ENCODE measurements at places on chromosomes 16 and 17. TPM values are rescaled to one million over a fixed set of nuclear protein-coding genes. Genes with fewer than 3 reads are reported as not detected.

Gene EVI2A
- 6.9 TPM for total RNA-seq

Gene SHISA6
- total RNA-seq = 3.3 TPM

Gene KRT15
- 4.7 TPM for total RNA-seq

Gene CSH1
- 0.42 TPM for total RNA-seq

DNA sequence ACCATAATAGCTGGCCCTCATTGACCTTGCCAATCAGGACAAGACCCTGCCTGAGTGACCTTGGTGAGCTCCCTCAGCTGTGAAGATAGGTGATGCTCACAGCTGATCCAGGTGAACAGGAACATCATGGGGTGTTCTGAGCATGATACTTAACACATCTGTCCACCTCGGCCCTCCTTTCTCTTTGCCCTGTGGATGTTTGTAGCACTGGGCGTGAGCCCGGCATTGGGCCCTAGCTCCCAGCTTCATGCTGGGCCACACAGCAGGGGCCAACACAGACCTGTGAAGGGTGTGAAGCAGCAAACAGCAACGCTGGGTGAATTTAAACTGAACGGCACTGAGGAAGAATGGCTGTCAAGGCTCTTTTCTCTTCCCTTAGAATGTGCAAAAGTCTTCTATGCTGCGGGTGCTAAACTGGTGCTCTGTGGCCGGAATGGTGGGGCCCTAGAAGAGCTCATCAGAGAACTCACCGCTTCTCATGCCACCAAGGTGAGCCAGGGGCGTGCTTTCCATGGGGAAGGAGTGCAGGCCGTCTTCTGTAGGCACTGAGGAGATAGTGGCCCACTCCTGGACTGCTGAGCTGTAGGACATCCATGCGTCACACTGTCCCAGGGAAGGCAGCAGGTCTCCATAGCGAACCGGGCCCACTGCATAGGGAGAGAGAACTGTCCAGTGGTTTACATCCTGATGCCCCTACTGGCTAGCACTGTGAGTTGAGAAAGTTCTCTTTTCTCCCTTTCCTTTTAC, 35.9 kb downstream of the TMEM11 start:
- no peak for DNase-seq

GRCh38 chr16:87653234-87653633, 50.9 kb downstream of the JPH3 start:
- no peak for DNase-seq

DNA sequence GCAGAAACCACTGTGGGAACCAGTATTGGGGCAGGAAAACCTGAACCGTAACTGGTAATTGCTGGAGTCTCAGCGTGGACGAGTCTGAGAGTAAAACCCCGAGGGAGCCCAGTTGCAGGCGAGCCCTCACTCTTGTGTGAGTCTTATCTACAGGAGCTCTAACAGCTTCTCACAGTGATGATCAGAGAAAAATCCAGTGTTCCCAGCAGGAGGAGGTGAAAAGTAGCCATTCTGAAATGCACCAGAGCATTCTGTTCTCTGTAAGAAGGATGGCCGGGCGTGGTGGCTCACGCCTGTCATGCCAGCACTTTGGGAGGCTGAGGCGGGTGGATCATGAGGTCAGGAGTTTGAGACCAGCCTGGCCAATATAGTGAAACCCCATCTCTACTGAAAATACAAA, 161.2 kb downstream of the COPRS start:
- no peak for DNase-seq

- DNase-seq = no peak
Measured at GRCh38 chr17:35784895-35785294, 10.5 kb downstream of the MMP28 start.

GRCh38 chr17:43702637-43703036, 40.9 kb upstream of the MEOX1 start:
- no peak for DNase-seq

- no peak for DNase-seq
Measured at GRCh38 chr16:24731722-24732419, 2.4 kb downstream of the TNRC6A start.

- no peak for DNase-seq
Measured at GRCh38 chr16:85505794-85506634, 107.1 kb upstream of the GSE1 start.

DNA sequence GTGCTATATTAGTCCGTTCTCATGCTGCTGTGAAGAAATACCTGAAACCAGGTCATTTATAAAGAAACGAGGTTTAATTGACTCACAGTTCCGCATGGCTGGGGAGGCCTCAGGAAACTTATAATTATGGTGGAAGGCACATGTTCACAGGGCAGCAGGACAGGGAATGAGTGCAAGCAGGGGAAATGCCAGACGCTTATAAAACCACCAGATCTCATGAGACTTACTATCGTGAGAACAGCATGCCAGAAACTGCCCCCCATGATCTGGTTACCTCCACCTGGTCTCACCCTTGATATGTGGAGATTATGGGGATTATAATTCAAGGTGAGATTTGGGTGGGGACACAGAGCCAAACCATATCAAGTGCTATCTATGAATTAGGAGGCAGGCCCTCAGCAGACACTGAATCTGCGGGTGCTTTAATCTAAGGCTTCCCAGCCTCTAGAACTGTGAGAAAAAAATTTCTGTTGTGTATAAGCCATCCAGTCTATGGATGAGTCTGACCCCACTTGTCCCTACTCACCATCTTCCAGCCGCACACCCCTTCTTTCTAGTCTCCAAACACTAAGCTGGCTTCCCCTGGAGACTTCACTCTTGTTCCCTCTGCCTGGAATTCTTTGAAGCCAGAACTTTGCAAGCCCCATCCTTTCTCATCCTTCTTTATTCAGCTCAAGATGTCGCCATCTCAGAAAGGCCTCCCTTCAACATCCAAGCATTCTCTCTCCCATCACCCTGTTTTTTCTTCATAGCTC, 772 bp upstream of the NUP93 start:
- peak; percentile 10 for DNase-seq
